DMS79 treated with DMSO at 0.1 percent for 48 hours (cell line): ENCODE measurements at places on chromosomes 16 and 17.

DNA sequence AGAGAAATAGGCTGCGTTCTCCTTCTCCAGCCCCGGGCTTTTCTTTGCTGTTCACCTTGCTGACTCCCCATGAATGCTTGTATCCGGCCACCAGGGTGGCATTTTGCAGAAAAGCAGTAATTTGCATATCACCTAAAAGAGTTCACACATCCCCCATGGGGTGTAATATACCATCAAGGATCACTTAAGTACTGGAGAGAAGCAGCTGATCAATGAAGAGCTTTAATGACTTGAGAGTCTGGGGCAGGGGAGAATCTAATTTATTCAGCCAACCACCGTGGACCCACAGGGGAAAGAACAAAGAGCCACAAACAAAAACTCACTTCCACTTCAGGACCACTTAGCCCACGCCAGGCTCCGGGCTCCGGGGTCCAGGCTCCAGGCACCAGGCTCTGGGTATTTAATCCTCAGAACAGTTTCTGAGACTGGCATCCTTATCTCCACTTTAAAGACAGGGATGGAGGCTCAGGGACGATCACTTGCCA, 33.9 kb upstream of the SEC14L1 start:
- peak; percentile 7 for DNase-seq

- DNase-seq: no peak
Observed at GRCh38 chr17:22131740-22132139, 439.4 kb downstream of the KCNJ18 start.

- DNase-seq: peak; percentile 74
Observed at GRCh38 chr16:1167276-1168107, 14.6 kb downstream of the CACNA1H start.

DNA sequence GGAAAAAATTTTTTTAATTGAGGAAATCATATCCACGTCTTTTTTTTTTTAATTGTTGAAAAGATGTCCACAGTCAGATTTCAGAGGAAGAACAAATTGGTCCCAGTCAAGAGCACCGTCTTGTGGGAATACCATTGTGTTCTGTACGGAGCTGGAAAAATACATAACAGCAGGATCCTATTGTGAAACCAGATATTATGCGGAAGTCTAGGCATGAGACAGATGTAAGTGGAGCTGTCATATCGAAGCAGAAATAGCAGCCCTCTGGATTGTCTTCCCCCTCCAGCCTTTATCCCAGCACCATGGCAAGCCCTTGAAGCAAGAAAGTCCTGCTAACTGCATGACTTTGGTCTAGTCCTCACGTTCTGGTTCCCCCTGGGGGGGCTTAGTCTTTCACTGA, 391.6 kb upstream of the ASIC2 start:
- DNase-seq: no peak

- no peak for DNase-seq
Observed at GRCh38 chr17:530851-531250, 178.2 kb upstream of the RPH3AL start.

DNA sequence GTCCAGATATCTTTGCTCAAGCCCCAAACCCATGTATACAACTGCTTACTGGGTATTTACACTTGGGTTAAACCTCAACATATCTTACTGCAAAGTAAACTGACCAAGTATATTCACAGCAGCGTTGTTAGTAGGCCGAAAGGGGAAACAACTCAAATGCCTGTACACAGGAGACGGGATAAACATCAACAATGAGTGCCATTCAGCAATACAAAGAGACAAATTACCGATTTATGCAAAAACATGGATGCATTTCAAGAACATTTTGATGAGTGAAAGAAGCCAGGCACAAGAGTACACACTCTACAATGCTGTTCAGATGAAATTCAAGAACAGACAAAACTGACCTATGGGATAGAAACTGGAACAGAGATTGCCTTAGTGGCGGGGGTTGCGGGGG, 136.3 kb upstream of the CACNG3 start:
- no peak for DNase-seq

DNA sequence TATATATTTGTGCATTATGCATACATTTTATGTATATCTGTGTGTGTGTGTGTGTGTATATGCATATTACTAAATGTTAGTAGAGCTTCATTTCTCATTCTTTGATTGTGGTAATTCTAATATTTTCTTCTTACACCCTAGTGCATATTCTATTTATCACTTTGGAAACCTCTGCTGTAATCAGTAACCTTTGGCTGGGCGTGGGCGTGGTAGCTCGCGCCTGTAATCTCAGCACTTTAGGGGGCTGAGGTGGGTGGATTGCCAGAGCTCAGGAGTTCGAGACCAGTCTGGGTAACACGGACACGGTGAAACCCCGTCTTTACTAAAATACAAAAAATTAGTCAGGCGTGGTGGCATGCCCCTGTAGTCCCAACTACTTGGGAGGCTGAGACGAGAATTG, 26.9 kb downstream of the CPSF4L start:
- DNase-seq: no peak

DNA sequence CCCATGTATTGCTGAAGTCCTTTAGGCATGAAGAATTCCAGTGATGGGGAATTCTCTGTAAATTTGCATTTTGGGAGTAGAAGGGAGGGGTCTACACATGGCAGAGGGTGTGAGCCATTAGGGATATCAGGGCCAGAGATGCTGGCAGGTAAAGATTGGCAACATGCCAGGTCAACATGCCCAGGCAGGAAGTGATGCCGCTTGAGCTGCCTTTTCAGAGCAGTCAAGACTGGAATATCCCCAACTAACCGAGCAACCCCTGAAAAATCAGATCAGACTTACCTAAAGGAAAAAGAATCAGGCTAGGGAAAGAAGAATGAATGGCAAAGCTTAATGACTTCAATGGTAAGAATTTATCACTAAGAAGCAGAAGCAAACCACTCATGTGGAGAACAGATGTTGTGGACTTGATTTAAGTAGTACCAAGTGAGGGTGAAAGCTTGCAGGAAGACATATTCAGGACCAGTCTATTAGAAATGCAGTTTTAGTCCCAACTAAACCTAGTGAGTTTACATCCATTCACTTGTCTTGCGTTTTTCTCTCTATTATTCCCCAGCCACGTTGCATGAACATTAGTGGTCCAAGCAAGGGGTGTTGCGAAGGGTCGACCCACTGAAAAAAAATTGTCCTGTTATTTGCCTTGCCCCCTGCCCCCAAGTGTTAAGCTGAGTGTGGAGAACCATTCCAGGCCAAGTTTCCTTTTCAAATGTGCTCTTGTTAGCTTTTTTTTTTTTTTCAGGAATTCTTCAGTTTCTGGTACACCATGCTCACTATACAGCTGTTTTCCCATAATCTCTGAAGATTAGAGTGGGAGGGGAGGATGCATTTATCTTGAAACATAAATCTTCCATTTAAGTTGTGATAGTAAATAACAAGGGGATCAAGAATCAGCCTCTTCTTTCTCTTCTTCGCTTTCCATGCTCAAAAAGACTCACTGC, 105.2 kb downstream of the ABCA8 start:
- no peak for DNase-seq

- DNase-seq: no peak
Observed at GRCh38 chr16:15647294-15648014, 2.6 kb upstream of the NDE1 start.

DNA sequence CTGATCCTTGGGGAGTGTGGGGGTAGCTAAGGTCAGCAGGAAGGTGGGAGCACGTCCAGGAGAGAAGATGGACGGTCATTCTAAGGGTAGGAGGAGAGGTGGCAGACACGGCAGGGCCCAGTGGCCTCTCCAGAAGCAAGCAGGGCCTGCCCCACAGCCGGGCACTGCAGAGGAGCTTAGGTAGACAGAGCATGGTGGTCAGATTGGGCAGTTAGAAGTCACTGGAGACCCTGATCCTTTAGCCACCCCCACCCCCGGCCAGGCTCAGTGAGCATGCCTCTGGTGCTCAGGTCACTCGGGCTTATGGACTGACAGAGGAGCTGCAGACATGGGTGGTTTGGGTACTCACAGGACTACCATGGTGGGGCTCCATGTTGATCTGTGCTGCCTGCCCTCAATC, 26.3 kb downstream of the NLRP1 start:
- DNase-seq: no peak

GRCh38 chr16:30040221-30040620, 9.2 kb upstream of the TLCD3B start:
- no peak for DNase-seq

DNA sequence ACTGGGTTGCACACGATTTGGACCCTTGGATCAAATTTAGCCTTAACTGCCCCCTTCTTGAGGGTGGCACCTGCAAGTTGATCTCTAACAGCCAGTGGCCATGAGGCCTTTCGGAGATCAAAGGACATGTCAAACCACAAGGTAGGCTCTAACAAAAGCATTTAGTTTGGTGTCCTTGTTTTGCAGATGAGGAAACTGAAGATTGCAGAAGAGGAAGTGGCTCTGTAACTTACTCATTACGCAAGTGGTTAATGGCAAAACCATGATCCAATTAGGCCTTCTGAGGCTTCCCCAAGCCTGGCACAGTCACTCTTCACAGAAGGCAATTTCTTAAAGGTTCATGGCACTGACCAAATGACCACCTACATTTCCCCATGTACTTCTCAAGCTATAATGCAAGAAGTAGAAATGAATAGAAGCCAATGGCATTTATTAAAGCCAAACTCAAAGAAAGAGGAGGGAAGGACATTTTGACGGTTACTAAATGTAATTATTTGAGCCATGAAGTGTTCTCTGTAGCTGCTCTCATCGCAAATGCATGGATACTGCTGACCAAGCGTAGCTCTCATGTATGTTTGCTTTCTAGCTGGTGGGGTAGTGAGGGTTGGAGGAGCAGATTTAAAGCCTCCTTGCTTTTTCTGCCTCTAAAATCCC, 32.8 kb upstream of the ABCC12 start:
- no peak for DNase-seq

DNA sequence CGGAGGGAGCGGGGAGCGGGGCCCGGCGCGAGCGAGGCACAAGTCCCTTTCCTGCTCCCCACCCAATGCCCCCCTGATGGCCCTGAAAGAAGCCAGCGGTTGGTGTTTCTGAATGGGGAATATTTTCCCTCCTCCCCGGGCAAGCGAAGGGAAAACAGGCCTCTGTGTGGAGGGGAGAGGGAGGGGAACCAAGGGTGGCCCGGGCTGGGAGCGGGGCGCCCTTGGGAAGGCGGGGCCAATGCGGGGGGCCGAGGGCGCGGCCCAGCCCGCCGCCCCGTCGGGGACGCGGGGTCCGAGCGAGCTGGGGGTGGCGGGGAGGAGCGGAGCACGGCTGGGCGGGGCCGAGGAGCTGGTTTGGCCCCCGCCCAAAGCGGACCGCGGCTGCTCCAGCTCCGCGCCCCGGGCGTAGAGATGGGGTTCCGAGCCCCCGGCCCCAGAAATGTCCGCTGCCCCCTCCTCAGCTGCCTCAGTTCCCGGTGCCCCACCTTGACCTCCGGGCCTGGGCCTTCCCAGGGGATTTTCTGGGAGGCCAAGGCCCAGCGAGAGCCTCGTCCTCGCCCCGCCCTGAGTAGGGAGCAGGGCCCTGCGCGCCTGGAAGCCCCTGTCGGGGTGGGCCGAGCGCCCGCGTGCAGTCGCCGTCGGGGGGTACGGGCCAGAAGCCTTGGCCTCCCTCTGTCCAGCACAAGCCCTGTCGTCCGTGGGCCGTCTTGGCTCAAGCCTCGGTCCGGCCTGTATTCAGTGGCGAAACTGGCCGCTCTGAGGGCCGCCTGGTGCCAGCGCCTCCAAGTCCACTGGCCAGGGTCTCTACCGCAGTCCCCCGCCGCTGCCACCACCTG, 3.9 kb upstream of the HEXIM1 start:
- DNase-seq: no peak

DNA sequence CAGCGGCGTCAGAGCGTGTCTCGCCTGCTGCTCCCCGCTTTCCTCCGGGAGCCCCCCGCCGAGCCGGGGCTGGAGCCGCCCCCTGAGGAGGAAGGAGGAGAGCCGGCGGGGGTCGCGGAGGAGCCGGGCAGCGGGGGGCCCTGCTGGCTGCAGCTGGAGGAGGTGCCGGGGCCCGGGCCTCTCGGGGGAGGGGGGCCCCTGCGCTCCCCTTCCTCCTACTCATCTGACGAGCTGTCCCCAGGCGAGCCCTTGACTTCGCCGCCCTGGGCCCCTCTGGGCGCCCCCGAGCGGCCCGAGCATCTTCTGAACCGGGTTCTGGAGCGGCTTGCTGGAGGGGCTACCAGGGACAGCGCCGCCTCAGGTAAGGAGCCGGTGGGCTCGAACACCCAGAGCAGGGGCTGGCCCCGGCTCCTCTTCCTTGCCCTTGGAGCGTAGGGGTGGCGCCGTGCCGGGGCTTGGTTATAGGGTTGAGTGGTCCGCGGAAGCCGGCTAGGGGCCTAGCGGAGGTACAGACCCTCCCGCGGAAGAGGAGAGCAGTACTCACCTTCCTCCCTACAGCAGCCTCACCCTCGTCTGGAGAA, 841 bp downstream of the RAPGEFL1 start:
- no peak for DNase-seq

DNA sequence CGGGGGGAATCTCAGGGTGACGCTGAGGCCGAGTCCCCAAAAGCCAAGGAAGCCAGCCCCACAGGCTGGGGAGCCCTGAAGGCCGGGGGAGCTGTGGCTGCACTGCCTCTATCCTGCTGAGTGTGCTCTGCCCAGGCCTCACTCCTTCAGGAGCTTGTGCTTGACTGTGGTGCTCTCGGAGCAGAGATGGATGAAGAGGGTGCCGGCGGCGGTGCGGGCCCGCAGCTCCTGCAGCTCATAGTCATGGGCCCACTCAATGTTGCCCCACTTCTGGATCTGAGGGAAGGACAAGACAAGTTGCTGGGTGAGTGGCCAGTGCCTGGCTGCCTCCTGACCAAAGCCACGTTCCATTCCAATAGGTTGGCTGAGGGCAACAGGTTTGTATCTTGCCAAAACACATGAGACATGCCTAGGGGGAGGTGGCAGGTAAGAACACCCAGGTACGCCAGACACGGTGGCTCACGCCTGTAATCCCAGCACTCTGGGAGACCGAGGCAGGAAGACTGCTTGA, 20.5 kb downstream of the ATPAF2 start:
- no peak for DNase-seq

- peak; percentile 39 for DNase-seq
Observed at GRCh38 chr17:40290629-40291280, 3.1 kb downstream of the CDC6 start.

DNA sequence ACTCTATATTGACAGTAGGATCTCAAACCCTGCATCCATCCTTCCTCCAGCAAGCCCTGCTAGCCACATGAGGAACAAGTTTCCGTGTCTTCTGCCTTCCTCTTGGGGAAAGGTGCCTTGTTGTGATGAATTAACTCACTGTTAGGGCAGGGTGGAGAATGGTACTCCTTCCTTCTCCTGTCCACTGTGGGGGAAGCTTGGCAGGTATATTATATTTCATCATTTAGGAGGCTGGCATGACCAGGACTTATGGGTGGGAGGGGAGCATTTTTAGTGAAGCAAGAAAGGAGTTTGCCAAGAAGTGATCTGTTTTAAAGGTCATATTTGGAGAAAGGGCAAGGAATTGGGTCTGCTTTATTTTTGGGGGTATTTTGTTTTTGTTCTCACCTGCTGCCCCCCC, 9.3 kb upstream of the CDC6 start:
- no peak for DNase-seq
